ENCODE measurements at places on chromosomes 3 and 15.

GRCh38 chr3:160400702-160401150 lies 1.3 kb downstream of the SMC4 start:
- no peak for DNase-seq

DNA sequence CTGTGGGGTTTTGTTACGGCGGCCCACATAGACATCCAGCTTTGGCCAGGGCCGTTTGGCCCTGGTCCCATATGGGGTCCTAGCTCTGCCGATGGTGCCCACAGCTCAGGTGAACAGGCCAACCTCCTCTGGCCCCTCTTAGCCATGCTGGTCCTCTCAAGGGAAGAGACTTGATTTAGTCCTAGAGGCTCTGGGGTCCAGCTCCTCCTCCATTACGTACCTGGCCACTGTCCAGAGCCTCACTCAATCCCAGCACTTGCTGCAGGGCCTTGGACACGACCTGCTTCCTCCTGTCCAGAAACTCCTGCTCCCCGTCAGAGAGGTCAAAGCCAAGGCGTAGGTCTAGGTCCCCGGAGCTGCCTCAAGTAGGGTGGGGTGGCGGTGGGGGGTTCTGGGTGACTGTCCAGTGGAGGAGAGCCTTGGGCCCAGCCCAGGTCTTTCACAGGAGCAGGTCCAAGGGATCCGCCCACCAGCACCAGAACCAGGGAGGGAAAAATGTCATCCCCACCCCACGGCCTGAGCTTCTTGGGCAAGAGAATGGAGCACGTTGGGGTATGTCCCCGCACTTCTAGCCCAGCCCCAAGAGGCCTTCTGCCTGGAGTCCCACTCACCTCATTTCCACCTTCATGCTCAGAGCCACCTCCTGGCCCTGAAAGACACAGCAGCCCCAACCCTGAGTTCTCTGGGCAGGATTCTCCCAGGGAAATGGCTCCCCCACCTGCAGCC lies 6.8 kb downstream of the PLA2G4F start:
- no peak for DNase-seq

DNA sequence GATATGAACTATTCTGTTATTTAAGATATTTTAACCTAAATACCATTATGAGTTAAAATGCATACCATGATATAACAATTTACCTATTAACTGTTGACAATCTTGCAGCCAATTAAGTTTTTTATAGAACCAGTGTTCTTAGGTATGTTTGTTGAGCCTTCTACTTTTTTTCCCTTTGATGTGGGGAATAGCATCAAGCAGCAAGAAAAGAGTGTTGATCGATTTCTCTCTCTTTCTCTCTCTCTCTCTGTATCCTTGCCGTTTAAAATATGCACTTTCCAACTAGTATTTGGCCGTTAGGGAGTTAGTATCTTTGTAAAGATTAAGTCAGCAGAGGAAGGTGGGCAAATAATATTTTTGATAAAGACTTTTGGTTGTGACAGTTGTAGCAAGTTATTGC lies 5.9 kb downstream of the CHD2 start:
- no peak for DNase-seq

GRCh38 chr3:39000008-39000450 lies 51.7 kb downstream of the SCN11A start:
- peak; percentile 58 for DNase-seq

- no peak for DNase-seq
Measured at GRCh38 chr3:31936420-31937060, 44.5 kb downstream of the OSBPL10 start.

- DNase-seq: no peak
Measured at GRCh38 chr3:45198264-45199260, 27.5 kb downstream of the TMEM158 start.

DNA sequence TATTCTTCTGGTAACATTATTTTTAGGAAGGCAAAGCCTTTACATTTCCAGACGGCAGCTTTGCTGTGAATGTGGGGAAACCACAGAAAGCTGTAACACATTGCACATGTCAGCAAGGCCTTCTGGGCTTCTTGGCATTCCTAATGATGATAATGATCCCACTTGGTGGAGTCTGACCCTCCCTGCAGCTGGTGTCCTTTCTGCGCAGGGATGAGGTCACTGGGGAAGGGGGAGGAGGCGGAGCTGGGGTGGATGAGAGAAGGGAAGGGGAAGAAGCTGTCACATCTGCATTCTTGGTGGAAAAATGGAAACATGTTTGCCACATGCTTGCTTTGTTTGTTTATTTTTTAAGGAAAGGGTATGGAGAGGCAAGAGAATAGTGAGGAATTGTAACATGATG lies 68.6 kb downstream of the FILIP1L start:
- DNase-seq: no peak

DNA sequence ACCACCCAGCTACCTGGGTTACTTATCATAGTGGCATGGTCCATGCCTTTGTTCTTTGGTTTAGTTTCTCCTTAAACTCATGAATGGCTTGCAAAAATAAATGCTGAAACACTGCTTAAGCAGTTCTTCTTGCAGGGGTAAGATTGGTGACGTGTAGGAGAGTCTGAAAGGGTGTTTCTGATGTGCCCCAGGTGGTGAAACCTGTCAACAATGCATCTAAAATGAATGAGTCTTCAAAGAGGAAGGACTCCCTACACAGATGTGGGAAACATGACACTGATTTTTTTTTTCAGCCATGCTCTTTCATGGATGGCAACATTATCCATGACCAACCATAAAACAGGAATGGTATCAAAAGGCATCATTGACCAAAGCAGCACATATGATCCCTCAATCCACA lies 72.0 kb downstream of the KCNH8 start:
- DNase-seq: no peak

DNA sequence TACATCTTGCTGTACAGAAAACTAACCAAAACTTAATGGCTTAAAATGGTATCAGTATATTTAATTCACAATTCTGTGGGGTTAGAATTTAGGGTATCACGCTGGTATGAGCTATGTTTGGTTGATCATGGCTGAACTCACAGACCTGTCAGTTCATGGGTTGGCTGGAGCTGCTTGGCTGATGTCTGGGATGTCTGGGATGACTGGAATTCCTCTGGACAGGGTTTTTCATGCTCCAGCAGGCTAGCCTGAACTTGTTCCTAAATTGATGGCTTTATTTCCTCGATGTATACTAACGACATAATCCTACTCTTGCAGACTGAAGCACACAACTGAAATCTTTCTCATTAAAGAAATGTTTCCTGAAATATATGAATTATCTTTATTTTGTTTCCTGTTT lies 338.9 kb upstream of the GBE1 start:
- no peak for DNase-seq

DNA sequence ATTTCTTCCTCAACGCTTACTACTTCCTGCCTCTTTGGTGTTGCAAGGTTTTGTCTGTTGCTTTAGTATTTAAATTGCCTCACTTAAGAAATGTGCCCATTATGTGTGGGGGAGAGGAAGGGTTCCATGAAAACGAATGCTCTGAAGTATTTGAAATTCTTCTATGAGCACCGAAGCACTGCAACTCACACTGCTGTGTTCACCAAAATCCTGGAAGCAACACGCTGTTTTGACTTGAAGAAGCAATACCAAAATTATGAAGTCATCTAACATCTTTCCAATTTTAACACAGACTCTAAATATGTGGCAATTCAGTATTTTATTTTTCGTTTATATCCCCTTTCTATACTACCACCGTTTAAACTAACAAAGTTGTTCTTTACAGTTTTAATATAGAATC lies 101.5 kb downstream of the RBMS3 start:
- DNase-seq: no peak

GRCh38 chr15:80160570-80161156 lies 7.9 kb downstream of the FAH start:
- DNase-seq: peak; percentile 70

DNA sequence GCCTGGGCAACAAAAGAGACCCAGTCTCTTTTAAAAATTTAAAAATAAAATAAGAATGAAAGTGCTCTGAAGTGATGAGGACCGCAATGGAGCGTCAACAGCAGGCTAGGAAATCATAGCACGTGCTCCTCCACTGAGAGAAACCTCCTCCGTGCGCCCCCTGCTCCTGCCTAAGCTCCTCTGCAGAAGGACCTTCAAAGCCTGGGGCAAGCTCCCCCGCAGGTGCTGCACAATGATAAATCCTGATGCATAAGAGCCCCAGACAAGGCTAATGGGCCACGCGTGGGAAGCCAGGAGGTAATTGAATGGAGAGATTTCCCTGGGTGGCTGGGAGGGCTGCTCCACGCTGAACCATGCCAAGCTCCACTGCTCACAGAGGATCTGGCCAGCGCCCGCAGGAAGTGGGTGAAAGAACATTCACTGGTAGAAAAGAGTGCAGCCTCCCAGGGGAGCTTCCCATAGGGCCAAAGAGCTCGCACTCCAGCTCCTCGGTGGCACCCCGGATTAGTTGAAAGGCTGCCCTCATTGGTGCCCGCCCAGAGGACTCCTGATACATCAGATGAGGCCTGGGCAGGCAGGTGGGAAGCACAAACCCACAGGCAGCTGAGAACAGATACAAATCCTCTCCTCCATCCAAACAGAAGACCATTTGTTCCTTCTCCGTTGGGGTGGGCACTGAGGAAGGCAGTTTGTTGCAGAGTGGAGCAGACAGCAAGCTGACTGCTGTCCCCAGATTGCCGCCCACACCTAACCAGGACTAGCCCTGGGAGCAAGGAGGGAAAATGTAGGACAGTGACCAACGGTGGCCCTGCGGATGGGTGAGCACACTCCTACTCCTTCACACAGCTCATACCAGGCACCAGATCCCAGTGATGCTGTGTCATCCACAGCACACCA lies 52.5 kb downstream of the CPN2 start:
- DNase-seq: no peak

DNA sequence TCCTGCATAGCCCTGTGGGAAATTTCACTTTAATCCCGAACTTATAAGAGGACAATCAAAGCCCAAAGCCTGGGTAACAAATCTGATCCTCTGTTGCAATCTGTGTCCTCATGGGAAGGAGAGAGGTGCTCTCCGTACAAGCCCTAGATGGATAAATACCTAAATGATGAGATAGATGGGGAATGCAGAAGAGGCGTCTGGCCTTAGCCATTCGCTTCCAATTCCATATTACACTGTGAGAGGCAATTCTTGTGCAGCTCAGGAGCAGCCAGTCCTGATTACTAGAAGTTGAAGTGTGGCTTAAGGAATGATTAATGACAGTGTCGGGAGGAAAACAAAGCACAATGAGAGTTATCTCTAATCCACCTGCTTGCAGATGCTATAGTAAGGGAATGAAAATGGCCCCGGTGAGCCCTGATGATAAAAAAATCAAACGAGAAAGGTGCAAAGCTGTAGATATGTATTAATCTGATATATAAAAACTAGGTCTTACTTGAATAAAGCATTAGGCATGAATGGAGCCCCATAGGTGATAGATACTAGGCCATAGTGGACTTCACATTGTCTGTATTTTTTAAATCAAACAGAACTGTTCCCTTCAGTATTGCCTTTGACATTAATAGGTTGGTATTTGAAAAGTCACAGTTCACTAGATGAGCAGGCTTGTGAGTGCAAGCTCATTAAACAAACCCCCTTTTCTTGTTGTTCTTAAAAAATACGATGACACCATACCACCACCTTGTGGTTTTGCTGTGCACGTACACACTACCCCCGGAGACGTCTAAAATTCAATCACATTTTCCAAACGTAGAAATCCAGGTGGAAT lies 54.2 kb upstream of the TMCO5A start:
- no peak for DNase-seq

DNA sequence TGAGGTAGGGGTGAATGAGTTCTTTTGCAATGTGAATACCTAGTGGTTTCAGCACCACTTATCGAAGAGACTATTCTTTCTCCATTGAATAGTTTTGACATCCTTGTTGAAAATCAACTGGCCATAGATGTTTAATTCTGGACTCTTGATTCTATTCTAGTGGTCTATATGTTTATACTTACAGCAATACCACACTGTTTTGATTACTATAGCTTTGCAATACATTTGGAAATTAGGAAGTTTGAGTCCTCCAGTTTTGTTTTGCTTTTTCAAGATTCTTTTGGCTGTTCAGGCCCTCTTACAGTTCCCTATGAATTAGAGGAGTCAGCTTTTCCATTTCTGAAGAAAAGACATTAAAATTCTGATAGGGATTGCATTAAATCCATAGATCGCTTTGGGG lies 30.1 kb downstream of the MAP1A start:
- DNase-seq: no peak

GRCh38 chr3:88912294-88912877 lies 195.0 kb upstream of the EPHA3 start:
- DNase-seq: no peak

- DNase-seq: no peak
Measured at GRCh38 chr15:86855307-86856291, 775.9 kb downstream of the AGBL1 start.

DNA sequence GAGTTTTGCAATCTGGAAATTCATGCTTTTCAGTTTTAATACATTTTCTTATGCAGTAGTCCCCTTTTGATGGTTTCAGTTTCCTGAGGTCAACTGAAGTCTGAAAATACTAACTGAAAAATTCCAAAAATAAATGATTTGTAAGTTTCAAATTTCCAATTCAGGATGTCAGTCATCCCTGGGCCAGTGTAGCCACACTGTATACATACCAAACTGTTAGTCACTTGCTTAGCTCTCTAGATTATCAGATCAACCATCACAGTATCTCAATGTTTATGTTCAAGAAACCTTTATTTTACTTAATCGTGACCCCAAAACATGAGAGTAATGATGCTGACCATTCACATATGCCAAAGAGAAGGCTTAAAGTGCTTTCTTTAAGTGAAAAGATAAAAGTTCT lies 715.5 kb downstream of the GBE1 start:
- DNase-seq: no peak

DNA sequence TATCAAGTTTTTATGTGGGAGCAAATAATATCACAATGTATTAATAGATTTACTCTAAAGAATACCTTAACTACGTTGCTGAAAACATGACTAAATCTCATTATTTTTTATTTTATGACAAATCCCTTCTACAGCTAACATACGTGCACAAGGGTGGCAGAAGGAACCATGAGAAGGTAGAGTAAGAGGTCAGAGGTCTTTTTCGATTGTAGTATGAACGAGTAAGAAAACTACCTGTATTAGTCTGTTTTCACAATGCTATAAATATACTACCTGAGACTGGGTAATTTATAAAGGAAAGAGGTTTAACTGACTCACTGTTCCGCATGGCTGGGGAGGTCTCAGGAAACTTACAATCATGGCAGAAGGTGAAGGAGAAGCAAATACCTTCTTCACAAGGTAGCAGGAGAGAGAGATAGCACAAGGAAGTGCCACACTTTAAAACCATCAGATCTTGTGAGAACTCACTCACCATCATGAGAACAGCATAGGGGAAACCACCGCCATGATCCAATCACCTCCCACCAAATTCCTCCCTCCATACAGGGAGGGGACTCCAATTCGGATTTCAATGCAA lies 95.3 kb downstream of the SUCLG2 start:
- DNase-seq: no peak

DNA sequence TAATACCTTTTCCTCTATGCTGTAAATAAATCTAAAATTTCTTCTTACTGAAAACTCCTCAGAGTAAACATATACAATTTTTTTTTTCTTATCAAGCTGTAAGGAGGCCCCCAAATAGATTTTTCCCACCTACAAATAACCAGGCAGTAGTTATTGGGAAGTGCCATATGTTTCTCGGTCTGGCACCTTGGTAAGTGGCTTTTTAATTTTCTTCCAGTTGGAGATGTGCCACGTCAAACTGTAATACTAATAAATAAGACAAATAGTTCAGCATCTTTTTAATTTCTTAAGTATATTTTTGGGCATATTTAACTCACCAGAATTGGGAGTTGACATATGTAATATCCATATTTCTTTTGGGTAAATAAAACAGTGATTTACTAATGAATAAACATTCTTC lies 346.3 kb downstream of the DIPK2A start:
- DNase-seq: no peak
